ENCODE measurements at places on chromosomes 3 and 15.

DNA sequence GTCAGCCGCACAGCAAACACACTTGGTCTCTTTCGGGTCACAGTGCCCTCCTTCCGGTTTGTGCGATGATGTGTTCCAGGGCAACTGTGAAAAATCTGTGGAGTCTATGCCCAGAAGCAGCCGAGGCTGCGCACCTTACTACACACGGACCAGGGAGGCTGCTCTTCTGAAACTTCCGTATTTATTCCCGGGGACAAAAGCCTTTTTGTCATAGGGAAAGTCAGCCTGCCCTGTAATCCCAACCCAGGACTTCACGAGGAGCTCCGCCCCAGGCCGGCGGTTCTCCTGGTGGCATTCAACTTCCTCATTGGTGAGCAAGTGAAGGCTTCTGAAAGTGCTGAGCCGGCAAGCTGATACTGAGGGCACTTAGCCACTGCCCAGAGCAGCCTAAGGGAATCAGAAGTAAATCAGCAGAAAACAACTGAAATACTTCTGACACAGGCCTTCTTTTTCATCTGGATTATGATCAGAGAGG is 126.5 kb downstream of the FMN1 start:
- DNase-seq = no peak

- DNase-seq = no peak
Measured at GRCh38 chr15:71755092-71755970, 55.0 kb upstream of the NR2E3 start.

GRCh38 chr15:73936181-73936580 is 9.9 kb downstream of the LOXL1 start:
- DNase-seq = no peak

GRCh38 chr15:92627014-92627413 is 28.6 kb downstream of the FAM174B start:
- DNase-seq = no peak

DNA sequence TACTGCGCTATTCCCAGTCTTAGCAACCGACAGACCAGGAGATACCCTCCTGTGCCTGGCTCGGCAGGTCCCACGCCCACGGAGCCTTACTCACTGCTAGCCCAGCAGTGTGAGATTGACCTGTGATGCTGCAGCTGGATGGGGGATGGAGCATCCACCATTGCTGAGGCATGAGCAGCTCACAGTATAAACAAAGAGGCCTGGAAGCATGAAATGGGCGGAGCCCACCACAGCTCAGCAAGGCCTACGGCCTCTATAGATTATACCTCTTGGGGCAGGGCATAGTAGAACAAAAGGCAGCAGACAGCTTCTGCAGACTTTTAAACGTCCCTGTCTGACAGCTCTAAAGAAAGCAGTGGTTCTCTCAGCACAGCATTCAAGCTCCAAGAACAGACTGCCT is 160.3 kb downstream of the ANXA2 start:
- no peak for DNase-seq

- no peak for DNase-seq
Measured at GRCh38 chr3:41207355-41207754, 8.1 kb downstream of the CTNNB1 start.

DNA sequence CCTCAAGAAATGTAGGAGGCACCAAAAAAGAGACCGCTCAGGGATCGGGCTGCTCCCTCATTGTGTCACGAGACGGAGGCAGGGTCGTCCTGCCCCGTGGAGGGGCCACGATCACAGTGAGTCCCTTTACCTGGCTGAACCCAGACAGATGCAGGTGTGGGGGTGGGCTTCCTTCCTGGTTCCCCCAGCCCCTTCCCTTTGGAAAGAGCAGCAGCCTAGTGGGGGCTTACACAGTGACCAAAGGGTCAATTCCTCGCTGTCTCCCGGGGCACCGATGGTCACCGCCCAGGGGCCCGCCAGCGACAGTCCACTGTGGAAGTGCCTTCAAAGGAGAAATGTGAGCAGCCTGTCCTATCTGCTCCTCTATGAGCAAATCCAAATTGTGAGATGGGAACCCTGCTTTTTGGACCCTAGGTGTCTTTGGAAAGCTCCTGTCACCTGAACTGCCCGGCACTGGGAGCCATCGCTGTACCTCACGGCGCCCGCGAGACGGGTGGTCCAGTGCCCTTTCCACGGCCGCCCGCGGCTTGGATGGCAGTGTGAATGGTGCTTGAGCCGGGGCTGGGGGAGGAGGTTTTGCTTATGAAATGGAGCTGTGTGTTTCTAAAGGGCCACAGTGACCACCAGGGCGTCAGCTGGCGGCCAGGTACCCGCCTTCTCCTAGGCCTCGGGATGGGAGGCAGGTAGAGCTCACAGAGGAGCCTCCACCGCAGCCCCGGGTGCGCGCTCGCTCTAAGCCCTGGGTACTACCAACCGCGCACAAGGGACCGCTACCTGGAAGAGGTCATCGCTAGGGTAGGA is 155.7 kb downstream of the KLF13 start:
- DNase-seq = no peak
